ENCODE measurements at places on chromosomes 3 and 15. TPM values are rescaled to one million over a fixed set of nuclear protein-coding genes. Genes with fewer than 3 reads are reported as not detected.

The MESP2 gene
- not detected for polyA plus RNA-seq

The CMTM8 gene
- polyA plus RNA-seq, result 5.4 TPM

DNA sequence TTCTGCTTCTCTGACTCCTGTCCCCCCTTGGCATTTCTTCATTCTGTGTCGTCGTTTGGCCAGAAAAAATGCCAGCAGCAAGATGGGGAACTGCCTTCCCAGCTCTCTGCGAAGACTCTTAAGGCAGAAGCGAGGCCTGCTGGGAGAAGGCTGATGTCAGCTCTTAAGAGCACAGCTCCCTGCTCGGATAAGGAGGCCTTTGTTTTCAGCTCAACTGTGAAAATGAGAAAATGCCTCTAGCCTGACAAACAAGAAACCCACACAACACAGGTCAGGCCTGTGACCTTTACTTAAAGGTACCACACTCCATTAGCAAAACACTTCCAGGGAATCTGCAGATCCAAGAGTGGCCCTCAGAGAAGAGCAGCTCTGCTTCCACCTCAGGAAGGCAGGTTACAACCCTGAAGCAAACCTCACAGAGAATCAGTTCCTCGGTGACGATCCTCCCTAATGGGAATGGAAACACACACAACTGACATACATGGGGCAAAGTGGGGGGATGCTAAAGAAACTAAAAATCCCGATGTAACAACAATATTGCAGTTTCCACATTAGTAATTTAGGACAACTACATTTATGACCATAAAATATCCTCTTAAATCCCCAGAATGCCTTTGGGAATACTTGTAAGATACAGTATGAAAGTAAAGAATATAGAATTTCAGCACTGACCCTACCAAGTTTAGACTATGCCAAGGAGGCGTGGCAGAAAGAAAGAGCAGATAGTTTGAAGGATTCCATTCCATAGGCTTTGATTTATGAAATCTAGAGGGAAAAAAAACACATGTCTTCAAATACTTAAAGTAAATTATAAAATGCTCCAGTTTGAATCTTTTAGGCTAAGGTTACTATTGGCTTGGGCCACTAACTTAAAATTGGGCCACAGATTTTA lies 52.1 kb downstream of the VGLL4 start:
- DNase-seq, result peak; percentile 44

The CD86 gene
- 3.1 TPM for polyA plus RNA-seq

- DNase-seq, result no peak
Observed at GRCh38 chr3:15342945-15343344, 10.6 kb upstream of the SH3BP5 start.

GRCh38 chr15:101269479-101270223 lies 7.6 kb downstream of the SELENOS start:
- DNase-seq, result no peak

DNA sequence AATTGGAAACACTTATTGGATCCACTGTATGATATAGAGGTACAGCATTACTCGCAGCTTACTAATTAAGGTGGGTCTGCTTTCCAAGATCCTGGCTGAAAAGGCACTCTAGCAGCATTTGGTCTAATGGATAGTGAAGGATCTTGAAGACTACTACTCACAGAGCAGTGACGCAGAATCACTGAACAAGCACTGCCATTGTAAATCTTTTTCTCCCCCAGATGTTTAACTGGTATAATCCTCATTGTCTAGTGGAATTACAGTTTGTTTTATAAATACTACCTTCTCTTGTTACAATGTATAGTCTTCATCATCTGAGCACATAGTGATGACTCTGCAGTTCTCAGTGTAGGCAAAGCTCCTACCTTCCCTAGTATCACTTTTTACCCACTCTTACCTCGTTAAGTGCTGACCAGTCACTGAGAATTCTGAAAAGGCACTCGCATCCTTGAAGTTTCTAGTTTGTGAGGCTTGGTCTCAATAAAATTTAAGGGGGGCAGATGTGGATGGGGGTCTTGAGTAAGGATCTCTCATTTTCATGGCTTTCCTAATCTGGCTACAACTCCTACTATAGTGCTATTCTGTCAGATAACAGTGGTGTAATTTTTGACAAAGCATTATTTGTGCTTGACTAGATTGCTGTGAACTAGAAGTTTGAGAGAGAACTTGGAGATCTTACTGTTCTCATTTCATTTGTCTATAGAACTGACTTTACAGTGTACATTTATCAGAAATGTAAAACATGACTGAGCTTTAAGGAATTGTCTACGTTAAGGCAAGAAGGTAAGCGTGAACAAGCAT lies 23.2 kb downstream of the MAPK6 start:
- DNase-seq, result no peak

The EXOG gene
- 3.0 TPM for polyA plus RNA-seq

GRCh38 chr3:79032686-79033318 lies 735.0 kb downstream of the ROBO1 start:
- DNase-seq, result peak; percentile 35

The ZBBX gene
- polyA plus RNA-seq, result not detected

- DNase-seq, result no peak
Observed at GRCh38 chr15:67835297-67836133, 4.3 kb downstream of the RNU6-1 start.

DNA sequence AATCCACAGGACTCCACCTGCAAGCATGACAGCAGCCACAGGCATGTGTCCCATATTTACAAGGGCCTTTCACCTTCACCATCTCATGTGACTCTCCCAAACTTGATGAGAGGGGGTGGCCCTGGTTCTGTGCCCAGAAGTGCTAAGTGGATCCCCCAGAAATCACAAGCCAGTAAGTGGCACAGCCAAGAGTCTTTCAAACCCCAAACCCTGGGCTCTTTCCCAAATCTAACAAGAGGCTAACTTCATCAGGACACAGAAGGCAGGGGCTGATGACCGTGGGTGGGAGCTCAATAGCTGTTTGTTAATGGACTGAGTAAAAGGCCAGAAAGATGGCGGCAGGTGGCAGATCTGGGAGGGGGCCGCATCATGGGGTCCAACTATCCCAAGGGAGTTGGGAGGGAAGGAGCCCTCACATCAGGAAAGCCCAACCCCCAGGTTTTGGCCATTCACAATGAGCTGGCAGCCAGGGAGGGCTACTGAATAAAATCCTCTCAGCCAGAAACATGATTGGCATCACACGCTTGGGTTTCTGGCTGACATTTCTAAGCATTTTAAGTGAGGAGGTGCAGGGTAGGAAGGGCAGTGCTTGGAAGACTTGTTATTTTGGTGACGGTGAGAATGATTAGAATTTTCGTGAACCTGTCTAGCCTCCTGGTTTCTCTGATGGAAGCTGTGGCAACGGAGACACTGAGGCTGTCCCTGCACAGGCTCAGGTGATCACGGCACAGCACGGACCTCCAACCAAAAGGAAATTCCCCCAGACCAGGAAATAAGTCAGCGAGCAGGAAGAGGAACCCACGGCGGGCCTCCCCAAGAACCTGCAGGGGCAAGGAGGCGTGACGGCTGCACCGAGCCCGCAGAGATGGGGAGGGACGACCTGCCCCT lies 109.3 kb downstream of the OXNAD1 start:
- DNase-seq, result no peak

DNA sequence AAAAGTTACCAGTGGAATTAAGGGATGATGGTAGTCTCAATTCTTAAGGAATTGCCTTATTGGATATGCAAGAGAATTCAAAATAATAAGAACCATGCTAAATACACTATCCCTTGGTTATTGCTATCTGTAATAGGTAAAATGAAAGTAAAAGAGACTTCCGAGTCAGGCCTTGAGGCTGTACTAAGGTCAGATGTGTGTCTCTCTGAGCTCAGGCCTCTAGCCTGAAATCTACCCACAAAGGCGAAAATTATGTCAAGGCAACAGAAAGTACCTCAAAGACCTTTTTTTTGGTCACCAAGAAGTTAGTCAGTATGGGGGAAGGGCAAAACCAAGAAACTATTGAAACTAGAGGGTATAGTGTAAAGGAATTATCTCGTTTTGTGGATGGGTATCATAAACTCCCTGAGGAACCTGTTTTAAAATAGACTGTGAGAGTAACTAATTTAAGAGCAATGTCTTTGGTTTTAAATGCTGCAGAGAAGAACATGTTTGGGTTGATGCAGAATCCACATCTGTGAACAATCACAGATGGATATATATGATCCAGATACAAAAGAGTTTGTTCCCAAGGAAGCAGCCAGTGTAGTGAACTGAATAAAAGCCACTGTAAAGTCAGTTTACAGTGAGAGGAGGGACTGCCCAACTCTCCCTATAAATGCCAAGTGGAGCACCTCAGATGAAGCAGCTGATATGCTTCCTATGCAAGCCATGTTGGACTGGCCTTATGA lies 382.3 kb upstream of the SEMA6D start:
- DNase-seq, result peak; percentile 35

GRCh38 chr3:124951511-124952281 lies 17.1 kb upstream of the MUC13 start:
- DNase-seq, result peak; percentile 92

The NPAP1 gene
- polyA plus RNA-seq, result not detected

- DNase-seq, result peak; percentile 56
Observed at GRCh38 chr3:184874709-184875644, 63.0 kb downstream of the VPS8 start.

The COPS2 gene
- polyA plus RNA-seq, result 50.5 TPM

The THRB gene
- polyA plus RNA-seq, result 46.1 TPM

DNA sequence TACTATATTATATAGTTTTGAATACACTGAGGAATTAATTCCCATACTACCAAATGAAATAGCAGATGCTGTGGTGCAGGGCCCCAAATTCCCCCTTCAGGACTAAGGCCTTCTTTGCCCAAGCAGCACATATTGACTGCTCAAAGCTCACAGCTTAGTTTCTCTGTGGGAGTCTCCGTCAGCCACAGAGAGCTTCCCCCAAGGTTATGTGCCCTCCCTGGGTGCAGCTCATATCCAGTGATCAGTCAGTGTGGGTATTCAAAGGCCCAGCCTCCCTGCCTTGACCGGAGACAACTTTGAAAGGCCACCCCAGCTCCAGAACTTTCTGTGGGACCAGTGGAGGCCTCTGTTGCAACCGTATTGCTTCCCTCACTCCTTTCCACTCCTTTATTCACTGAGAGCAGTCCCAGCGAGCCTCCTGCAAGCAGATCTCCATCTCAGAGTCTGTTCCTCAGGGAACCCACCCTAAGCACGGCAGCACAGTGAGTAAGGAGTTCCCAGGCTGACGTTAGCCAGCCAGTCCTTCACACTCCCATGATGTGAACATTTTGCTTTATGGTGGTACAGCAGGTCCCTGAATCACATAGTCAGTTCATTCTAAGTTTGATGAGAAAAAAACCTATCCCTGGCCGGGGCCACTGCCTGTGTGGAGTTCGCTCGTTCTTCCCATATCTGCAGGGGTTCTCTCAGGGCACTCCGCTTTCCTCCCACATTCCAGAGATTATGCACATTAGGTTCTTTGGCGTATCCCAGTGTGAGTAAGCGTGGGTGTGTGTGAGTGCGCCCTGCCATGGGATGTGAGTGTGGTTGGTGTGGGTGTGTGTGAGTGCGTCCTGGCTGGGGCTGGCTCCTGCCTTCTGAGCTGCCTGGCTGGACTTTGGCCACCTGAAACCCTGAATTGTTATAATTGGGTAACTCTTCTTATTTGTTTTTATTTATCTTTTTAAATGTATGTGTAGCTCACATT lies 64.4 kb upstream of the PPARG start:
- DNase-seq, result peak; percentile 98

DNA sequence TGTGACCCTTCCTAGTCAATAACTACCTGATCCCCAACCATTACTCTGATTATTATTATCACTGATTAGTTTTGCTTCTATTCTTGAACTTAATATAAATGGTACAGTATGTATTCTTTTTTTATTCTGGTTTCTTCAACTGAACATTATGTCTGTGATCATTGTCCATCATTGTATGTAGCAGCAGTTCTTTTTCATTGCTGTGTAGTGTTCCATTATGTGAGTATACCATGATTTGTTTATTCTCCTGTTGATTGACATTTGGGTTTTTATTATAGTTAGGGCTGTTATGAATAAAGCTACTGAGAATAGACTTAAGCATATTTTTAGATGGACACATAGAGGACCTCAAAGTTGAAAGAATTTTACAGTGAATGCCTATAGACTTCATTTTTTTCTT lies 2.7 kb downstream of the KIF15 start:
- no peak for DNase-seq

DNA sequence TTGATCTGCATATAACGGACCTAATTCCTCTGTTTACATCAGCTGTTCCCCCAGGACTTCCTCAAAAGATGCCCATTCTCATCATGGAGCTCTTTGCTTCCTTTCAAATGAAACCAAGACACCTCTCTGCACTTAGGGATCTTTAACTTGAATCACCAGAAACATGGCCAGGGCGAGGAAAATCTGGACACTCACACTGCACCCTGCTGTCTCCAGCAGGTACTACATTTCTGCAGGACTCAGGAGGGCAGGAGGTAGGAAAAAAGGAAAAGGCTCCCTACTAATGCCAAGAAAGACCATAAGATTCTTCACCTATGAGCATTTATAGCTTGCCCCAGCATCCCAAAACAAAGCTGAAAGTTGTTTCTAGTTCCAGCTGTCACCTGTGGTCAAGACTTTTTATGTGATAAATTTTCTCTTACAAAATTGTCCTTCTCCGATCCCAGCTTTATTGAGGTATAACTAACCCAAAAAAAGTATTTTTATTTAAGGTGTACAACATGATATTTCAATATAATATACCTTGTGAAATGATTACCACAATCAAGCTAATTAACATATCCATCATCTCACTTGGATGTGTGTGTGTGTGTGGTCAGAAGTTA lies 87.3 kb upstream of the C15orf61 start:
- DNase-seq, result peak; percentile 57

GRCh38 chr15:72361176-72361575 lies 14.6 kb downstream of the HEXA start:
- no peak for DNase-seq

- no peak for DNase-seq
Observed at GRCh38 chr3:69998759-69999139, 784 bp upstream of the SAMMSON start.

The COL6A5 gene
- 0.01 TPM for polyA plus RNA-seq

The SLC6A20 gene
- 27.1 TPM for polyA plus RNA-seq

The RAF1 gene
- 47.9 TPM for polyA plus RNA-seq

The CFAP100 gene
- polyA plus RNA-seq, result not detected

- peak; percentile 20 for DNase-seq
Observed at GRCh38 chr3:164498917-164499316, 579.4 kb downstream of the SI start.

DNA sequence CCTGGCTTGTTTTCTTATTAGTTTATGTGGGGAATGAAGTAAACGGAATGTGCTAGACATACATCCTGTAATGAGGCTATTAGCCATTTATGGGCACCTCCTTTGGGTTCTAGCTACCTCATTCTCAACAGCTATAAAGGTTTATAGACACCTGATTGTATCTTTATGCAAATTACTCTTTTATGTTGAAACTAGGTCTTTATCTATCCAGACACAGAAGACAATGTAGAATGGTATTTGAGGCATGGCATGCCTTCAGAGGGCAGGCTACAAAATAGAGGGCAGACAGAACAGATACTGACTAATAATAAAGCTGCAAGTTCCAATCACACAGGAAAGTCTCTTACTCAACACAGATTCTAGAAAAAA lies 27.1 kb downstream of the TBC1D2B start:
- DNase-seq, result peak; percentile 47
